ENCODE measurements at places on chromosomes 1 and 21.

DNA sequence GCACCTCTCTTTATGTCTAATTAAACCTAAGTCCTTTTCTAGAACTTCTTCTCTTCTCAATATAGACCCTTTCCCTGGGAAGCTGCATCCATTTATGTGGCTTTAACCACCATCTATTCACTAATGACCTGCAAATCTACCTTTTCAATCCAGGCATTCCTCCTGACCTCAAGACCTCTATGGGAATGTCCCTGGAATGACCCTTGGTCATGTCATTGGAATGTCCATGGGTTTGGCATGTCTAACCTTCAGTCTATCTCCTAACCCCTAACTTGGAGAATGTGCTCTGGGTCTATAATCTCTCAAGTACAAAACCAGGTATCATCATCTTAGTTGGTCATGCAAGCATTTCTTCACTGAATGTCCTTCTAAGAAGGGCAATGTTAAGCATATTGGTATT is 196.1 kb downstream of the KCNH1 start:
- no peak for DNase-seq

DNA sequence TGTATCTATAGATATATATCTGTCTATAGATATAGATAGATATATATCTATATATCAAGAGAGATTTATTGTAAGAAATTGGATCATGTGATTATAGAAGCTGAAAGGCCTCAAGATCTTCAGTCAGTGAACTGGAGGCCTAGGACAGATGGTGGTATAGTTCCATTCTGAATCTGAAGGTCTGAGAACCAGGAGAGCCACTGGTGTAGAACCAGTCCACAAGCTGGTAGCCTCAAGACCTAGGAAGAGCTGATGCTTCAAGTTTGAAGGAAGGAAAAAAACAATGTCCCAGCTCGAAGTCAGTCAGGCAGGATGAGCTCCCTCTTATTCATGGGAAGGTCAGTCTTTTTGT is 213.2 kb upstream of the JUN start:
- DNase-seq, result no peak

DNA sequence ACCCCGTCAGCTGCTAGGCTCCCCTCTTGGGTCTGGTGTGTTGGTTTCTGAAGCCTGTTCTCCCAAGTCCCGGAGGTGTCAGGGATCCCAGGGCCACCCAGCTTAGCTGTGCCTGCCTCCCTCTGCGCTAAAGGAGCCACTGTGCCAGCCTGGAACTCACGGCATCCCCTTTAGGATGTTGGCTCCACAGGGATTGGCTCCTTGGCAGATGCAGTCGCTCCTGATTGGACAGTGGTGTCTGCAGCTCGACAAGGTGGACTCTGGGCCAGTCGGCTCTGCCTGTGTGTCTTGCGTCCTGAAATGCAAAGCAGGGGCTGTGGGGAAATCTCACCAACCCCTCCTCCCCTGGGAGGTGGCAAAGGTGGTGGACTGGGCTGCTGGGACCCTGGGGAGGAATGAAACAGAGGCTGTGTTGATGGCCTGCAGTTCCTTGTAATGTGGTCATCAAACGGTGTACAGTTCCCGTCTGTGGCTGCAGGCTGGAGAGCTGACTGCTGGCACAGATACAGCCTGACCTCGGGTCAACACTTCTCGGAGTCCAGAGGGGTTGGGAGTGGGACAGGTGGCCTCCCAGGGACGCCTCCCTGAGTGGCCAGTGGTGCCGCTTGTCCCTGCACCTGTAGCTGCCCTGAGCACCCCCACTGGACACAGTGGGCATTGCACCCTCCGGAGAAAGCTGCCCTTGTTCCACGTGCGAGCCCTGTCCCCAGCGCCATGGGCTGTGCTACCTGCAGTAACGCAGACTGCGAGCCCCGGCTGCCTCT is 11.5 kb upstream of the KCNAB2 start:
- peak; percentile 13 for DNase-seq

DNA sequence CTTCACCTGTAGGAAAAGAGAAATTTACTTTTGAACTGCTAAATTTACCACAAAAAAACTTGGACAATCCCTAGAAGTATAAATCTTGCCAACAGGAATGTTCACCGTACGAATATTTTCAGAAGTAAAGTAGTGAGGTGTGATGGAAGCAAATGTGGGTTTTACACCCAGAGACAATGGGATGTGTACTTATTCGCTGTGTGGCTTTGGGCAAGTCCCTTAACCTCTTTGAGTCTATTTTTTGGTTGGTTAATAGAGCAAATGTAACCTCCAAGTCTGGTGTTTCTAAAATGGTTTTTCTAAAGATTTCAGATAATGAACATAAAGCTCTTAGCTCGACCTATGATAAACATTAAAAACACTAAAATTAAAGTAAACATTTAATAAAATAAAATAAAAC is 51.2 kb downstream of the TPR start:
- DNase-seq, result no peak

DNA sequence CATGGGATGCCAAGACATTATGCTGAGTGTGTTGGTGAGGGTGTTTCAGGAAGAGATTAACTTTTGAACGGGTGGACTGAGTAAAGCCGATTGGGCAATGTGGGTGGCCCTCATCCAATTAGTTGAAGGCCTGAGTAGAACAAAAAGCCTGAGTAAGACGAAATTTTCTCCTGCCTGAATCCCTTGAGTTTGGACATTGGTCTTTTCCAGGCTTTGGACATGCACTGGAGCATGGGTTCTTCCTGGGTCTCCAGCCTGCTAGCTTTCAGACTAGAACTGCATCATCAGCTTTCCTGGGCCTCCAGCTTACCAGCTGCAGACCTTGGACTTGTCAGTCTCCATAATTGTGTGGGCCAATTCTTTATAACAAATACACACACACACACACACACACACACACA is 63.6 kb downstream of the NIBAN1 start:
- no peak for DNase-seq

DNA sequence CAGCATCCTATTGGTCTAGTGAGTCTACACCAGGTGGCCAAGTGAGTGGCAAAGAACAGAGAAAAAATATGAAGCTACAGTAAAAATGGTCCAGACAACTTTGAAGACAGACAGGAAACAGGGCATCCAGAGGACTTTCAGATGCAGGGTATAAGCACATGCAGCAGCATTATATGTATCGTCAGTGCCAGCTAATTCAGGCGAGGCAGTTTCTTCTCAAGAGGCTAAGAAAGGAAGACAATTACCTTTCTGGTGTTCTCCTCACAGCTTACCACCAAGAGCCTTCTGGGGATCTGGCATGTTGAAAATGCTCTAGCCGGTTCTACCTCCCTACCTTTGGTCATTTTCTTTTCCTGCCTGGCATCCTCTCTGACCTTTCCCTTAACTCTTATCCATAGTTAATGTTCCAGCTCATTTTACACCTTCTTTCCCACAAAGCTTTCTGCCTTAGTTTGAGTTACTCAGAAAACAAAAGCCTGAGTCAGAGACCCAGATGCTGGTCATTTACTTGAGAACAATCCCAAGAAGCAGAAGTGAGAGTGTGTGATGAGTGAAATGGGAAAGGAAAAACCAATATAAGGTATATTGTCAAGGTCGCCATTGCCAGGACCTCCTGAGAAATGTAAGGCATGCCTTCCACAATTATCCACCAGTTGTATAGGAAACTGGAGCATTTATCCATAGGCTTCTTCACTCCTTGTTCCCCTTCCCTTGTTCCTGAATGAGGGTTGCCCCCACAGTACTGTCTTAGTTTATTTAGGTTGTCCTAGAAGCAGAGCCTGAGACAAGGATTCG is 444.1 kb downstream of the PLPP3 start:
- DNase-seq, result no peak

DNA sequence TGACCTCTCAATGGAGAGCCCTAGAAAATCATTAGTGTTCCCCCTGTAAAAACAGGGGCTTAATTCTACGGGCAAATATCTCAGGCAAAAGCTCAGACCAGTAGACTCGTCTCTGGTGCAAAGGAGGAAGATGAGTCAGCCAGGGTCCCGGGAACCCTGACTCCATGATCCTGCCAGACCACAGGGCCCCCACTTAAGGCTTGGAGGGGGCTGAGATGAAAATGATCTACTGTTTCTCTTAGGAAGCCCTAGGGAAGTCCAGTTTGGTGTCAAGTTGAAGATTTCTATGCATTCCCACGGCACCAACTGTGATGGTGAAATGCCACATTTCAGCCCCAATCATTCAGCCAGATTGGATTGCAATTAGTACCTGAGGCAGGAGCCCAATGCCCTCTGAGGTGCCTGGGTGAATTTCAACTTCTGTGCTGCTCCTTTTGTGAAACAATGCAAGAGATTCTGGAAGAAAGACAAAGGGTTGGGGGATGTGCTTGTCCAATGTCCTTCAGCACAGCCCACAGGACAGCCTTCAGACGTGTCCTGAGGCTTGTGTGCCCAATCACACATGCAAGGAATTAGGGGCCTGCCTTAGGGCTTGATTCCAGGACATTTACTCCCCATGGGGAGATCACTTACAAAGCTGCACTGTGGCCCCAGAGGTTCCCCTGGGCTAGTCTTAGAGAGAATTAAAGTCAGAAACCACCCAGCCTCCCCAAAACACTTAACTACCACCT is 18.1 kb downstream of the NAV1 start:
- DNase-seq, result peak; percentile 29

DNA sequence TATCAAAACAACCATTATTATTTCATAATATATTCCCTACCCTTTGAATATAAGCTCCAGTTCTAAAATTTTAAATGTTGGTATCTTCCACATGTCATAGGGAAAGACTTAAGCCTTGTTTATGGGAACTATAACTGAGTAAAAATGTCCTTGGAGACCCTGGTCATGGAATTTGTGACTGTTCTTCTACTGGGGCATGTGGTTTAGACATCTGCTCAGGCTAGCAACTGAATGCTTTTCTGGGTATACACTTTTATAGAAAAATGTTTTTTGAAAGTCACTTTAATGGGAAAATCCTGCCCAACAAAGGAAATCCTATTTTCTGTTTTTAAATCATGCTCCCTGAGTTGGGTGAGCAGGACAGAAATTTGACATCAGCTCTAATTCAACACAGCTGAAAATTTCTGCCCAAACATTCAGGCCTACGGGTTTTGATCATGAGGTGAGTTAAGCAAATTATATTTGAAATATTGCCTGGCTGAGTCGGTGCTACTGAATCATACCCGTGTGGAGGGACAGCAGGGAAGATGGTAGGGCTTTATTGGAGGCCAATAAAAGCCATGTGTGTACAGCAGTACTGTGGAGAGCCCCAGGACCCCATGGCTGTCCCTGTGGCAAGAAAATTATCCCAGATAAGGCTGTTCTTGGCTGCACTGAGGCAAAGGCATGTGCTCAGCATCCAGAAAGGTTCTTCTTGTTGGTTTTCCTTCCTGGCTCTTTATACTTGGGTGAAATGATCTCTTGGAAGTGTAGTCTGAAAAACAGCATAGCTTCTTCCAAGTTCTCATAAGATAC is 391.8 kb downstream of the DISC1 start:
- no peak for DNase-seq

GRCh38 chr1:11741919-11742558 is 6.1 kb downstream of the AGTRAP start:
- no peak for DNase-seq

GRCh38 chr1:87048237-87048636 is 133.8 kb downstream of the HS2ST1 start:
- DNase-seq, result no peak

DNA sequence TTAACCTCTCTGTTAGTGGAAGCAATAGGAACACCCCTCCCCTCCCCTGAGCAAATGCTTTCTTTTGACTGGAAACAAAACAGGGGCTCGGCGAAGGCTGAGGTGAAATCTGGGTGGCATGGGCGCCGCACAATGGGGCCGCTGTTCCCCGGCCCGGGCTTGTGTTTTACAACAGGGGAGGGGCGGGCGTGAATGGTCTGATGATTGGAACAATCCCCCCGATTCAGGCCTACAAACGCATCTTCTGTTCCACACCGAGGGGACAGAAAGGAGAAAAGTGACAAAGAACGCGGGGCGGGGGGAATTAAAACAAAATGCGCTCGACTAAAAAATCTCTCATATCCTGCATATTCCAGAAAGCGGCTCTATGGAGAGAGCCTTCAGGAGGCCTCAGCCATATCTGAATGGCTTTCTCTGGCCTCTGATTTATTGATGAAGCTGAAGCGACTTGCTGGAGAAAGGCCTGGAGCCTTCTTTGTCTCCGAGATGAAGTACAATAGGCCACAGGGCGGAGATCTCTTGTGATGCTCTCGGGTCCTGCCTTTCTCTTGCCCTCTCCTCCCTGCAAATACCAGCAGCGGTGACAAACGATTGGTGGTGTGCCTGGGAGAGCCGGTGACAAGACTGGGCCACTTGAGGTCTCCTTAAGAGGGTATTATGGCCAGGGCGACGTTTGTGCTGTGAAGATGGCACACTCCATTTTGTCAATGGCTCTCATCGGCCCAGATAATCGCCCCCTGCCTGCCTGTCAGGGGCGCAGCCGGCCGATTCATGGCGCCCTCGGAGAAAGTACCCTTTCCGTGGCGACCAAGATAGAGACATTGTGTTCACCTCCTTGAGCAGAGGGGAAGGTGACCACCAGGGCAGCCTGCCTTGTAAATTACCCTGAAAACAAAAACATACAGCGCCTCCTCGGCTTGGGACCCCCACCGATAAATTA is 47.1 kb upstream of the OLIG2 start:
- DNase-seq, result no peak

- no peak for DNase-seq
Observed at GRCh38 chr1:245292553-245292952, 137.8 kb downstream of the KIF26B start.

GRCh38 chr1:72182859-72183258 is 99.5 kb downstream of the NEGR1 start:
- DNase-seq, result no peak

DNA sequence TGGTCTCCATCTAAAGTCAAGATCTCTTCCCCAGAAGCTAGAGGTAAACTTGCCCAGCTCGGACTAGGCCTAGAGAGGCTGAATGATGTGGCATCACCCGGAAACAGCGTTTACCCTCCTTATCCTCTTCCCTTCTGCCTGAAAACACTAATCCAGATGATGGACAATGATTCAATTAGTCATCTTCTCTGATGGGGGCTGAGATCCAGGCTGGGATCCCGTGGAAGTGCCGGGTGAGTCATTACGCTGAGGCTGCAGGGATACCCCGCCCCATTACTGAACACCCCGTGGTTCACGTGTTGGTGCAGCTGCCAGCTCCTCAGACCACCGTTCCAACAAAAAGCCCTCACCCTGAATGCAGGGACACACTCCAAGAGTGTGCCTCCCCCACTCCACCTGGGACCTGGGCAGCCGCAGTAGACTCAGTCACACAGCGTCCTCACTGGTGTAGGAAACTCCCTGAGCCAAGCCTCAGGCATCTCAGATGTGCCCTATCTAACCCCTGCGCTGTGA is 2.0 kb downstream of the S100A6 start:
- DNase-seq, result peak; percentile 83

- peak; percentile 97 for DNase-seq
Observed at GRCh38 chr1:201714542-201715329, 114.2 kb upstream of the IPO9 start.

Data from muscle of back (tissue), 13 donors.